ENCODE measurements at places on chromosomes 13 and 19.

DNA sequence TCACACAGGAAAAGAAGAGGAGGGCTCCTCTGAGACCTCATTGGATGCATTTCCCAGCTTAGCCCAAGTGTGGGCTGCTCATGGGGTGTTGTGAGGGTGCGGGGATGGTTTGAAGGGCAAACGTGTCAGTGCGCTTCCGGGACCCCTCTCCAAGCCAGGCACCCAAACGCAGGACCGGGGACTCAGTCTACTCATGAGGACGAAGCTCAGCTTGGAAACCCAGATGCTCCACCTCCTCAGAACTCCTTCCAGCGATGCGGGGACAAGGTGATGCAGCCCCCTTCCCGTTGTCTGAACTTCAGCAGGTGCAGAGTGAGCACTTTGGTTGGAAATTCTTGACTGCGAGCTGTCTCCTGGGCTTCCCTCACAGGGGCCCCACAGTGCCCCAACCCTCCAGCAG lies 33.1 kb upstream of the MTIF3 start:
- no peak for DNase-seq

- DNase-seq, result no peak
These were observed 4.9 kb downstream of the PTGER1 start for GRCh38 chr19:14470031-14470876.

GRCh38 chr19:7904074-7905020 lies 670 bp downstream of the MAP2K7 start:
- DNase-seq, result peak; percentile 45

DNA sequence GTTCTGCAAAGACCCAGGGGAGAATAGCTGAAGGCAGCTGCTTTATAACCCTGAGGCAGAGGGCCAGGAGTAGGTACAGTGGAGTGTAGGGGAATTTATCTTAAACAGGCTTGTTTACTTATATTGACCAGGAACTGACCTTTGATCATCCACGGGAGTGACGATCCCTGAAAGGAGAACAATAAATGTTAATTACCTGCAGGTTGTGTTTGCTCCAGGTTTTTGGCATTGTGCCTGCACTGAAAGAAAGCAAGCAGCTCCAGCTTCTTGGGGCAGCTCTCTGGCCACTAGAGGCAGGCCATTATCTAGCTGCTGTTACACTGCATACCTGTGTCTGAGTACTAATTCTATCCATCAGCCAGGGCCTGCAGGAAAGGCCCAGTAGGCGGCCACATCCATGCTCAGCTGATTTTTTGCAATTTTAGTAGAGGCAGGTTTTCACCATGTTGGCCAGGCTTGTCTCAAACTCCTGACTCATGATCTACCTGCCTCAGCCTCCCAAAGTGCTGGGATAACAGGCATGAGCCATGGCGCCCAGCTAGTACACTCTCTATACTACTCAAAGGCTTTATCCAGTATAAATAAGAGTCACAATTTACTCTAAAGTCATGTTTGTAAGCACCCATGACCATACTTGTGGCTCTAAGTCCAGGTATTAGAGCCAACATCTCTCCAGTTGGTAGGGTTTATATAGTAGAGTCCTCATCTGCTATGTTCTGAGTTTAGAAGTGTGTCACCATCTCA lies 8.5 kb upstream of the ZNF91 start:
- DNase-seq, result no peak

DNA sequence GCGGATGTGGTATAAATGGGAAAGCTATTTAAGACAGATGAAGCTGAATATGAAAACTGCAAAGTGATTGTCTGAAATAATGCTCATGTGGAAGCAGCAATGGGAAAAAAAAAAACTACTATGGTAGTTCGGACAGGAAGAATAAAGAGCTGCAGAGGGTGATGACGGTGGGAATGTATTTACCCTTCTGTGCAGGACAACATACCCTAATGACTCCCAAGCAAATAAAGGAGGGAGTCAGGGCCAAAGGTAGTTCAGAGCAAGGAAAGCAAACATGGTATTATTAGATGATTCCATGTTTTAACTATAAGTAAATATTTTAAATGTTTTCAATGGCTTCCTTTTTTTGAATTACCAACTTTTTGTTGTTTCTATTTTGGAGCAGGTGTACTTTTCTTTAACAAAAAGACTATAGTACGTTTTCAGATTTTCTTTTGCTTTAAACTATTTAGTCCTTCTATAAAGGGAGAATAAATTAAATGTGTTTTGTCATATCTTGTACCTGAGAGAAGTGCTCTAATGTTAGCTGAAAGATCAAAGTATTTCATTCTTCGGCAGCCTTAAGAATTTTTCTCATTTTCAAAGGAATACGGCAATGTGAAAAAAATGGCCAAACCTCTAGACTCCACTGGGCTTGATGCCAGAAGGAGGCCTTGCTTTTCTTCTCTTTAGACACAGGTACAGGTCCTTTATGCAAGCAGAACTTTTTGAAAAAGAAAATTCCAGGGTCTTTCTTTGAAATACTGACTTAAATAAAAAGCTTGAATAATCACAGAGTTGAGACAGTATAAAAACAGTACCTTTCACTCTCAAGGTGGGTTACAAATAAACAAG lies 67.8 kb upstream of the ZDHHC20 start:
- DNase-seq, result no peak

- DNase-seq, result no peak
These were observed 450 bp downstream of the SELENOW start for GRCh38 chr19:47778954-47779351.

- DNase-seq, result no peak
These were observed 29.4 kb upstream of the PTPRS start for GRCh38 chr19:5369962-5370367.

DNA sequence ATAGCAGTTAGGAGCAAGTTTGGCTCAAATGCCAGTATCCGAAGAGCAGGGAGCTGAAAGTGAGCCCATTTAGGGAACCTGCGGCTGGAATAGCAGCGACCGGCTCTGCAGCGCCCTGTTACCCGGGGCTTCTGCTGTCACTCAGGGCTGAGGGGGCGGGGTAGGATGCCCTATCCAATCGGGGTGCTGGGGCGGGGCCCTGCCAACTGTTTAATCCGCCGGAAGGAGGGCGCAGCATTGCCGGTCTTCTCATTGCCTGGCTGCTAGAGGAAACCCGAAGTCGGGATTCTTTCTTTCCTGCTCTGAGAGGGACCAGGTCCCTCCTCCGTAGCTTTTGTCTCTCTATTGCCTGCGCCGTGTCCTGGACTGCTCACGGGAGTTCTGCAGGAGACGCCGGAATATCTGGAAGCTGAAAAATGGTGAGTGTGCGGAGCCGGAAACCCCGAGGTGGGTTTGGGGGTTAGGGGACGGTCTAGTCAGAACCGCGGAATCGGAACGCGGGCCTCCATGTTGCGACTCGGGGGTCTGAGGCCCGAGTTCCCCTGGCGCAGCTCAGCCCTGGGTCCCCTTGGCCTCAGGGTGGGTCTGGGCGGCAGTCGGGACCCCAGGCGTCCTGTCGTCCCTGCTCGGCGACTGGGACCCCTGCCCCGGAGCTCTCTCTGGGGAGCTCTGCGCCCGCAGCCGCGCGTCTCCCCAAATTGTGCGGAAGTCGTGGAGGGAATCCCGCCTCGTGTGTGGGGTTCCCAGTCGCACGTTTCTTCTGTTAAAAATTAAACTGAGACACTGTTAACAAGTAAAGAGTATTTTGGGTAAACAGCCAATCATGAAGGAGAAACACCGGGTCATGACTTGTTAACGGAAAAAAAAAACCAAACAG lies 22.8 kb downstream of the ZNF763 start:
- peak; percentile 98 for DNase-seq

GRCh38 chr13:26758496-26759157 lies 2.0 kb downstream of the GPR12 start:
- DNase-seq, result no peak

- DNase-seq, result no peak
These were observed 13.3 kb downstream of the KCTD15 start for GRCh38 chr19:33809960-33810359.

DNA sequence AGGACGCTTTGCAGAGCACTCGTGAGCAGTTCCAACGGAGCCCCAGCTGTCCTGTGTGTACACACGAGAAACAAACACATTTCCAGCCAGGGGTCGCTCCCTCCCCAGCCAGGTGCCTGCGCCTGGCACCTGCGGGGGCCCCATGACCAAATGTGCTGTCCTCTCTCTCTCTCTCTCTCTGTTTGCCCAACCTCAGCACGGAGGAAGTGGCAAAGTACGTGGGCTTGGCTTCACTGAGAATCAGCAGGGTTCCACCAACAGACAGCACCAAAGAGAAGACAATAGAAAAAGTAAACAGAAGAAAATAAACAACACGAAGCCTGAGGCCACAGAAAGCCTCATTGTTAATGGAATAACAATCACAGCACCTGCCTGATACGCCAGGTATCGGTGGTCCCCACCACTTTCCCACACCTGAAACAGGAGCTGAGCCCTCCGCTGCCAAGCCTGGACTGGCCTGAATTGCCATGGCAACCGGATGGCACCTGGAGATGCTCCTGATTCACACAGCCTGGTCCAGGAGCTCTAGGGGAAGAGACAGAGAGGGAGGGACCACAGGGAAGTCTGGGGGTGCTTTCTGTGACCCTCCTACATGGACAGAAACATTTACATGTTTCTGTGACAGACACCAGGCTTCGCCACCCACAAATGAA lies 103.9 kb upstream of the CACNA1A start:
- no peak for DNase-seq
